ENCODE measurements at places on chromosomes 16 and 17.

GRCh38 chr17:28887871-28888471, 9.6 kb downstream of the FLOT2 start:
- DNase-seq: peak; percentile 31

- no peak for DNase-seq
Measured at GRCh38 chr16:77690416-77690815, 31.9 kb upstream of the NUDT7 start.

DNA sequence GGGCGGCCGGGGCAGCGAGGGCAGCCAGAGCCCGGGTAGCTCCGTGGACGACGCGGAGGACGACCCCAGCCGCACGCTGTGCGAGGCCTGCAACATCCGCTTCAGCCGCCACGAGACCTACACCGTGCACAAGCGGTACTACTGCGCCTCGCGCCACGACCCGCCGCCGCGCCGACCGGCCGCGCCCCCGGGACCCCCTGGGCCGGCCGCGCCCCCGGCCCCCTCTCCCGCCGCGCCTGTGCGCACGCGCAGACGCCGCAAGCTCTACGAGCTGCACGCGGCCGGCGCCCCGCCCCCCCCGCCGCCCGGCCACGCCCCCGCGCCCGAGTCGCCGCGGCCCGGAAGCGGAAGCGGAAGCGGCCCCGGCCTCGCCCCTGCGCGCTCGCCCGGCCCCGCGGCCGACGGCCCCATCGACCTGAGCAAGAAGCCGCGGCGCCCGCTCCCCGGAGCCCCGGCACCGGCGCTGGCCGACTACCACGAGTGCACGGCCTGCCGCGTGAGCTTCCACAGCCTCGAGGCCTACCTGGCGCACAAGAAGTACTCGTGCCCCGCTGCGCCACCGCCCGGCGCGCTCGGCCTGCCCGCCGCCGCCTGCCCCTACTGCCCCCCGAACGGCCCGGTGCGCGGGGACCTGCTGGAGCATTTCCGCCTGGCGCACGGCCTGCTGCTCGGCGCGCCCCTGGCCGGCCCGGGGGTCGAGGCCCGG, 36.1 kb upstream of the ZC3H18 start:
- DNase-seq: peak; percentile 74

GRCh38 chr16:68553186-68553585, 14.1 kb downstream of the ZFP90 start:
- DNase-seq: no peak

DNA sequence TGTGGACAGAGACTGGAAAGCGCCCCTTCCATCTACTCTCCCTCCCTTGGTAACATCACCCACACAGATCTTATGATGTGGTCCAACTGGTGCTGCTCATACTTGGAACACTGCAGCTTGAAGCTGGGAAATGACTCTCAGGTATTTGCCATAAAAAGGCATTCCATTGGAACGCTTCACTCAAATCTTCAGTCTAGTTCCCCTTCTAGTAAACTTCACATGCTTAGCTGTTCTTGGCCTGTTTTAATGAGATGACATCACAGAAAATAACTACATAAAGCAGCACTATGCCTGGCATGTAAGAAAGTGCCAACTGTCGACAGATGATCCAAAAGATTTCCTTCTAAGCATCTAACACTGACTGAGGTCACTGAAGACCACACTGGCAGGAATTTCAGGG, 9.3 kb downstream of the ZNF263 start:
- DNase-seq: no peak

DNA sequence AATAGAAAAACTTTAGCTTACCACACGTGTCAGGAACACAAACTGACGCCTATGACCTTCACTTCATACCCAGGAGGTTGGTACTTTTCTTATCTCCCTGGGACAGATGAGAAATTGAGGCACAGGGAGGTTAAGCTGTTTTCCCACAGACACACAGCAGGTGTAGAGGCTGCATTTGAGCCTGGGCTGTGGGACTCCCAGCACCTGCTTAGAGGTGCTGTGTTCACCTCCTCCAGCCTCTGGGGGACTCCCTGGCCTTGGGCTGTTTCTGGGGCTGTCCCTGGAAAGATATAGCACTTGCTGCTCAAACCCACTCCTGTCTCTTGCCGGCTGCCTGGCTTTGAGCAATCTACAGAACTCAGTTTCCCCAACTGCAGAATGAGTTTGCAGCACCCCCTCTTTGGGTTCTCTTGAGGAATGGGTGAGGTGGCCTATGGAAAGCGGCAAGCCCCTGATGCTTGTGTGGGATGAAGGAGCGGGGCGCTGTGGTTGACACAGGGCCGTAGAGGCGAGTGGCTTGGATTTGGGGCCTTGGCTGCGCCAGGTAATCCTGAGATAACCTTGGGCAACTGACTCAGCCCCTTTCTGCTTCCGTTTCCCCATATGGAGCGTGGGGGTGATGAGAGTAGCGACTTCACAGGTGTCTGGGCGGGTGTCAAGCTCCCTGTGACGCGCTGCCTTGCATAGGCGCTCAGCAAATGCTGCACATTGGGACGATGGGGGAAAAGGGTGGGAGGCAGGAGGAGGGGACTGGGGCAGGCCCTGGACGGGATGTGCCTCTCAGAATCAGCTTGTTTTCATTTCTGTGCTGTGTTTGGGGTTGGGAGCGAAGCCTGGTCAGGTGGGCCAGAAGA, 104.5 kb upstream of the CIBAR2 start:
- no peak for DNase-seq

- DNase-seq: no peak
Measured at GRCh38 chr17:12547831-12548230, 117.9 kb upstream of the MYOCD start.

- peak; percentile 43 for DNase-seq
Measured at GRCh38 chr17:64282753-64283080, 19.7 kb upstream of the TEX2 start.

- DNase-seq: no peak
Measured at GRCh38 chr17:34776456-34777443, 184.5 kb downstream of the CCT6B start.

GRCh38 chr16:1773703-1774447, 941 bp upstream of the MRPS34 start:
- peak; percentile 8 for DNase-seq
